AML-193 (cell line): ENCODE measurements at places on chromosomes 2 and 18.

GRCh38 chr18:13900633-13901032 is 14.7 kb downstream of the MC2R start:
- DNase-seq, result no peak

GRCh38 chr18:77014538-77014937 is 118.0 kb downstream of the MBP start:
- DNase-seq, result no peak

- no peak for DNase-seq
Observed at GRCh38 chr2:40034198-40034597, 255.1 kb upstream of the THUMPD2 start.

DNA sequence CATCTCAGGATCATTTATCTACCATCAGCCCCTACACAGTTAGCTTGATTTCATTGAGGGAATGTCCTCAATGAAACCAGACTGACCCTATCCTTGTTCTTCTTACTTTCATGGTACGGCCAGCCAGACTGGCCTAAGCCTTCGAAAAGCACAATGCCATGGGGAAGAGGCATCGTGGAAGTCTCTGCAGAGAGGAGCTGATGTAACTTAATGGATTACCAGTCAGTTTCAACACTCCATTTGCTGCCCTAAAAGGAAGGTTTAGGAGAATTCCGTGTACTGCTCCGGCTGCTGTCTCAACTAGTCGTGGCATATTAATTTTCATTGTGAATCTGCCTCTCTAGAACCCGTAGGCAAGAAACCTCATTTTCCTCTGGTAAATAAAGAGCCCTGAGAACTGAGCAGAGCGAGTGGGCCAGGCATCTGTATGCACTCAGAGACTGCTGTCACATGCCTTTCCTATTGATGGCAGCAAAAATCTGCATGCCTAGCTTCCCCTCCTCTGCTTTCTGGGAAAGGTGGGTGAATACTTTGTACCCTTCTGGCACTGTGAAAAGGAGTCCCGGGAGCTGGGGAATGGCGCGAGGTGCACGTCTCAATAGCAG is 184.9 kb downstream of the KLHL29 start:
- no peak for DNase-seq

- DNase-seq, result peak; percentile 15
Observed at GRCh38 chr2:190802626-190803209, 77.9 kb upstream of the GLS start.

DNA sequence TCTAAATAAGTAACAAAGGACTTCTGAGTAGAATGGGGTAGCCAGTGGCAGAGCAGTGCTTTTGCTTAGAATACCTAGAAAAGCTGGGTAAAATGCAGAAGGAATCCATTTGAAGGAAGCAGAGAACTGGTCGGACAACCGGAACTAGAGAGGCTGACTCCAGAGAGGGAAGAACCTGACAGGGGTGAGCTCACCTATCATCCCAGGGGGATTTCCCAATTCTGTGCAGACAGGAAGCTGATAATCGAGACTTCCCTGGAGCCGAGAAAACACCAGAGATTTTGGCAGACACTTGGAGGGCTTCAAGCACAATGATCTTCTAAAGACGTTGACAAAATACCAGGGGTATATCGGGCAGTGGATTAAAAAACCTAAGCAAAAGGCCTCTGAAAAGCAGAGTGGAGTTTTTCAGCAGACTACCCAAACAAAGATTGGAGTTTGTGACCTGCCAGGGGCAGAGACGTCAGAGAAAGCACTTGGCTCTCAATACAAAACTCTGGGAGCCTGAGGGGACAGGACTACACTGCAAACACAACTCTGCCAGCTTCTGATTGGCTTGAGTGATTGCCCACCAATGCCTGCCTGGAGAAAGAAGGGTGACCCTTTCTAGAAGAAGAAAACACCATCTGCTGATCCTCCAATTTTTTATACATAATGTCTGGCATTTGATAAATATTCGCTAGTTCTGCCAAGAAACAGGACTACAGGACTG is 67.5 kb upstream of the TTN start:
- no peak for DNase-seq

DNA sequence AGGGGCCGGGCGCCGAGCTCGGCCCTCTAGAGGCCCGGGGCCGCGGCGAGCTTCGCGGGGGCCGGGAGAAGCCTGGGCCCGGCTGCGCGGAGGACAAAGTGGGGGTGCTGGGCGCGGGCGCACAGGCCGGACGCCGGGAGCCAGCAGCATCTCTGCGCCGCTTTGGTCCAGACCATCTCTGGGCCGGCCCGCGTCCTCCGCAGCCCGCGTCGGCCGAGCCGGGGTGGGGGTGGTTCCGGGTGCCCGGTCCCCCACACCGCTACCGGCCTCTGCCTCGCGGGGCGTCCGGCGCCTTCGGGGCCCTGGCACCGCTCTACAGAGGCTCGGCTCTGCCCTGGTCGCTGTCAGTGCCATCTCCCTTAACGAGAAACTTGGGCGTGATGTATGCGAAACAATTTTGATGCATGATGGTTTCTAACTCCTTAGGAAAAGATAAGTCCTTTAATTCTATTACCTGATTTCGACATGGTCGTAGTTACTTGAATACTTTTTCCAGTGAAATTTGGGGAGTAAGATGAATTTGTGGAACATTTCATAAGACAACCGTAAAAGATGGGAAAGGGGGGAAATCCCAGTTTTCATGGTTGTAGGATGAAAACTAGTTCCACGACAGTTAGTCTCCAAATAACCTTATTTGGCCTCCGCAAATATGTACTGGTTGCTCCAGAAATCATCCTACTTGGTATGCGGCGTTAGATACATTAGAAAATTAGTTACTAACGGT is 562 bp downstream of the TWSG1 start:
- DNase-seq, result no peak

GRCh38 chr2:171893824-171894611 is at the start of gene SLC25A12:
Gene SLC25A12 (minus strand): TSS chr2:171894244. CDS start chr2:171894214, 30 bp downstream.
- DNase-seq, result peak; percentile 85
